ENCODE measurements at places on chromosomes 5 and 9.

DNA sequence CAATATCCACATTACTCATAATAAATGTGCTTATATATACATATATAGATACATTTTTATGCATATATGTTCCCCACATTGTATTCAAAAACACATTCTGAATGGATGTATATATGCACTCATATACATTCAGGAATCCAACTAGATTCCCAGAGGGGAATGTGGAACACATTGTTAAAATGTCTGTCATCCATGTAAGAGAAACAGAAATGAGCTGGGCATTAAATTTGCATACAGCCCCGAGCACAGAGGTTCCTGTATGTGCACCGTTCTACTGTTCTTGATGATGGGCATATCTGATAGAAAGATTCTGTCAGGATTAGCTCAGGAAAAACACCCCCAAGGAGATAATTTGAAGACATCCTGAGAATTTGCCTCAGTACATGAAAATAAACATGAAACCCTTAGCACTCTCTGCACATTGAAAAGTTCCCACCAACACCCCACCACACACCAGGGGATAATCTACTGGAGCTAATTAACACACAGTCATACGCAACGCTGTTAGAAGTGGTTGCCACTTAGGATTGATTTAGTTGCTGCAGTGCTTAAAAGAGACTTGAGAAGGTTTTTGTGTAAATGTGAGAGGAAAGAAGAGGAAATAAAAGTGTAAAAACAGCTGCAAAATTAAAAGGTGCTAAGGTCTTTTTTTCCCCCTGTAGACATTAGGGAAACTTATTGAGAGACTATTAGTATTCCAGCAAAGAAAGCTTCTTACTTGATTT, 223.3 kb downstream of the SLF1 start:
- no peak for DNase-seq

DNA sequence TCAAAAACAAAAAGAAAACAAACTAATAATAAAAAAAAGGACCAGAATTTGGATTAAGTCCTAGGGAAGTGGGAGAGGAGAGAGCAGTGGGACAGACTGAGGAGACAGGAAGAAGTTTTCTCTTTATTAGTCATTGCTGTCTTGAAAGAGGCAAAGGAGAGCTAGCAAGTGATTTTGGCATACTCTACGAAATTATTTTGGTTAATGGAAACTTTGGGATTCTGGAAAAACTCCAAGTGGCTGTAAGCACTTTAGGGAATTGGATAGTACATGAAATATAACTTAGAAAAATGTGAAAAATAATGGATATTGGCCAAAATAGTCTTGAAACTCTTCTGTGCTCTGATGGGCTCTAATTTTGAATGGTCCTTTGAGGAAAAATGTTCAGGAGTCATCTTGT, 1641.8 kb upstream of the WWC1 start:
- no peak for DNase-seq

DNA sequence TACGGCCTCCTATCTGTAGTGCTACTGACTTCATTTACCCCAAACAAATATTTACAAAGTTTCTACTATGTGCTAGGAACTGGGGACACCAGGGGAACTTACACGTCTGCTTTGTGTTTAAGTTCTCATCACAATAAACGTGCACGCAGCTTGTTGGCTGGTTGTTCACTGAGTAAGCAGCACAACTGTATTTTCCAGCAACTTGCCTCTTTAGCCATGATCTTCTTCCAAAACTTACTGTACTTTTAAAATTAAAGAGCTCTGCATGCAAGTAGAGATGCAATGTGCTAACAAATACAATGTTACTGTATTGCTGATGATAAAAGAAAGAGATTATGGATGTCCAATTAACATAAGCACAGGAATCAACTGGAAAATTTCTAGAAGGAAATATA, 62.8 kb downstream of the RAPGEF1 start:
- DNase-seq: no peak

GRCh38 chr9:114461468-114461867, 43.8 kb downstream of the WHRN start:
- DNase-seq: no peak

GRCh38 chr5:36724467-36725332, 118.3 kb downstream of the SLC1A3 start:
- DNase-seq: peak; percentile 61

DNA sequence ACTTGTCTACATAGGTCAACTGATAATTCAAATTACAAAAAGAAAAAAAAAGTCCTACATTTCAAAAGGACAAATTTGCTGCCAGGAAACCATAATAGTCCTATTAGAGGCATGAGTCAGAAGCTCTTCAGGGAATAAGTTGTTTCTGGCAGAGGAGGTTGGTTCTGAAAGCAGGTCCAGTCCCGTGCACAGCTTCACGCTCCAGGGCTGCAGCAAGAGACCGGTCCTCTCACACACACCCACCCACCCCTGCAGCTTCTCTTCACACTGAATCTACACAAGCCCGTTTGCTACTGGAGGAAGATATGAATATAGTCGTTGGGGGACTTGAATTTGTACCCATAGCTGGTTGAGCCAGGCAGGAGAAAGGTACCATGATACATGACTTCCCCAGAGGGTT, 36.9 kb upstream of the SLC1A3 start:
- DNase-seq: no peak

- DNase-seq: no peak
These were observed 2085.7 kb upstream of the C9orf72 start for GRCh38 chr9:29659014-29659413.

- no peak for DNase-seq
These were observed 148.1 kb downstream of the ACTBL2 start for GRCh38 chr5:57334475-57334874.

DNA sequence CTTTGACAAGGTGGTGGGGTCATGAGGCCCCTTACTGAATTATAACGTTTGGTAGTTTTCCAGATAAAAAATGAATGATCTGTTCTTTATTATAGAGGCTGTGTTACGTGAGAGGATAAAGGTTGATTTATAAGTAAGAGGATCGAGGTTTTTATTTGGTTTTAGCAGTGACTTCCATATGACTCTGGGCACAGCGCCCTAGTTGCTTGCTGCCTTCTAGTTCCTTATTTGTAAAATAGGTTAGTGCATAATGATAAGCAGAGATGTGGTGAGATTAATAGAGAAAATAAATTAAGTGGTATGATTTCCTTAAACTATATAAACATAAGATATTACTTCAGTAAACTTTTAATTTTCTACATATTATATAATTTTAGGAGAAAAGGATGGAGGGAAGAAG, 29.8 kb downstream of the MRRF start:
- no peak for DNase-seq
